ENCODE measurements at places on chromosomes 2 and 18.

GRCh38 chr2:232058063-232058877 is 96.8 kb downstream of the DIS3L2 start:
- DNase-seq, result no peak

GRCh38 chr18:47215554-47216138 is 35.8 kb downstream of the SKOR2 start:
- DNase-seq, result no peak

GRCh38 chr2:226813148-226813701 is 13.6 kb upstream of the IRS1 start:
- DNase-seq, result no peak

DNA sequence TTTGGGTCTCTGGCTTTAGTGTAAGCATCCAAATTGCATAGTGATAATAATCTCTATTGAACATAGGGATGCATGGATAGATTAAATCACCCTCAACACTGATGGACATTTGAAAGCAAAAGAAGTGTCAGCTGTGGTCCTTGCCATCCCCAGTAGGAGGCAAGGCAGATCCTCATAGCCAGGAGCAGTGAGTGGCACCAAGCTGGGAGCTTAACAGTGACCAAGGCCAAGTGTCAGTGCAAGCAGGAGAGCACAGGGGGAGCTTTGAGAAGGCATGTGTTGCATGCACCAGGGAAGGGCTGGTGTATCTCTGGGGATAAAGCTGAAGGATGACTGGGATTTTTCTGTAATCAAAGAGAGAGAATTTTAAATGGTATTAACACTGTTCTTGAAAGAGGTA is 14.7 kb downstream of the SLC14A1 start:
- no peak for DNase-seq
